ENCODE measurements at places on chromosomes 6 and 20.

DNA sequence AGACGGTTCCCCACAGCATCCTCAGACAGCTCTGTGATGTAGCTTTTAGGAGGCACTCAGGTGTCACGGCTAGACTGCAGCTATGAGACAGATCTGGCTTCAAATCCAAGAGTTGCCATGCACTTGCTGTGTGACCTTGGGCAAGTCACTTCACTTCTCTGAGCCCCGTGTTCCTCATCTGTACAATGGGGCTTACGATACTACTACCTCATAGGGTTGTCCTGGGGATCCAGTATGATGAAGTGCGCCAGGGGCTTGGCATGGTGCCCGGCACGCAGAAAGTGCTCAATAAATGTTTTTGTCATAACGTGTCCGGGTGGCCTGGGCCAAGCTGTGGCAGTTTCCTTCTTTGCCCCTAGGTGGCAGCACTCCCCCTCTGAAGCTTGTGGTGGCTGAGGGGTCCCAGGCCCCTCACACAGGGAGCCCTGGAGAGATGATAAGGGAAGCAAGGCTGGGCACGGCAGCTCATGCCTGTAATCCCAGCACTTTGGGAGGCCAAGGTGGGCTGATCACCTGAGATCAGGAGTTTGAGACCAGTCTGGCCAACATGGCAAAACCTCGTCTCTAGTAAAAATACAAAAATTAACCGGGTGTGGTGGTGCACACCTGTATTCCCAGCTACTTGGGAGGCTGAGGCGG lies 19.1 kb upstream of the CHMP4B start:
- peak; percentile 69 for DNase-seq

DNA sequence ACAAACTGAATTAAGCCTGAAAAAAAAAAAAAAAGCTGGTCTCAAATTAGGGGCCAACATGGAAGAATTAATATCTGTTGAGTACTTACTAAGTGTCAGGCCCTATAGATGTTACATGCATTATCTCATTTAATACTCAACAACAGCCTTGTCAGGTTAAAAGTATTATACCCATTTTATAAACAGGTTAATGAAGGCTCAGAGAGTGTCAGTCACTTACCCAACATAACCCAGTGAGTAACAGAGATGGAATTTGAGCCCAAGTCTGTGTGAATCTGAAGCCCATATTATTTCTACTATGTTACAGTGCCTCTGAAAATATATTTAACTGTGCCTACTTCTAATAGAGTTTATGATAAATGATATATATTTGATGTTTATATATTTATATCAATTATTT lies 11.3 kb upstream of the EIF2S2 start:
- DNase-seq, result no peak

DNA sequence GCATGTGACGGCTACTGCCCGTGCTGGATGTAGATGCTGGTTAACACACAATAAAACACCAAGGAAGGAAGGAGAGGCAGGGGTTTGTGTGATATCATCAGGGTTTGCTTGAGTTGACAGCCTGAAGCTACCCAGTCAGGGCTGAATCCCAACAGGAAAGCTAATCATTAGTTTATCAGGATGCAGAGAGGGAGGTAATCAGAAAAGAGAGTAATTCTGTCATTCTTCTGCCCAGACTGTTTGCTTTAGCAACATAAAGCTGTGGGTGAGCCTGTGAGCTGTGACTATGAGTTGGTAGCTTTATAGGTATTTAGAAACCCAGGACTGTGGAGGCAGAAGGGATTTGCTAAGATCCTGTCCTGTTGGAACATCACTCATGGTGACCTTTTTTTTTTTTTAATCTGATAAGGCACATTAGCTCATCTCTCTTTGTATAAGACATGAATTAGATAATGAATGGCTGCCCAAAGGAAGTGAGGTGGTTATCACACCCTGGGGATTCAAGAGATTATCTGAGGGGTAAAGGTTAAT lies 79.3 kb downstream of the CAP2 start:
- DNase-seq, result peak; percentile 40

DNA sequence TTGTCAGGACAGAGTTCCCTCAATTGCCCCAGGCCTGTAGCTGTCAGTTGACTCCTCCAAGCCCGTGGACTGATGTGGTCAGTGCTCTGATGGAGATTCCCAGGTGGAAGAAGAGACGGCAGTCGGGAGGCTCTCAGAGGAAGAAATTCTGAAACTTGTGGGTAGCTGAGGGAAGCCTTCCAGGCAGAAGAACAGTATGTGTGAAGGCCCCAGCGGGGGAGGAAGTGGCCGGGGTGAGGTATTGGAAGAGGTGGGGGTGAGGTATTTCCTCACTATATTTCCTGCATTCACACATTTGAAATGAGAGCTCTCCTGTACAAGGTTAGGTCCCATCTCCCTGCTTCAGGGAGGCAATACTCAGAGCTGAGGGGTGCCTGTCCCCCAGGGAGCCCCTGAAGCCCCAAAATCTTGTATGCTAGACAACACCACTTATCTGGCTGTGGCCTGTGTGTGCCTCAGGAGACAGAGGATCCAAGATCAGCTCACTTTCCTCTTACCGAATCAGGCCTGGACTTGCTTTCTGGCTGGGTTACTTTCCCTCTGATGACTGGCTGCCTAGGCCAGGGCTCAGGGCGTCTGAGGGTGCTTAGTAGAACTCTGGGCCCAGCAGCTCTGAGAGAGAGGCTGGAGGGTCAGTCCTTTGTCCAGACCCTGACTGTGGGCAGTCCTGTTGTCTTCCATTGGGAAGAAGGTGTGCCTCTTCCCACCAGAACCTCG lies 49.3 kb upstream of the MYL9 start:
- no peak for DNase-seq

- DNase-seq, result no peak
Observed at GRCh38 chr20:33306807-33307206, 23.8 kb downstream of the BPIFB1 start.

- DNase-seq, result no peak
Observed at GRCh38 chr20:58772786-58773185, 77.9 kb downstream of the GNAS-AS1 start.

DNA sequence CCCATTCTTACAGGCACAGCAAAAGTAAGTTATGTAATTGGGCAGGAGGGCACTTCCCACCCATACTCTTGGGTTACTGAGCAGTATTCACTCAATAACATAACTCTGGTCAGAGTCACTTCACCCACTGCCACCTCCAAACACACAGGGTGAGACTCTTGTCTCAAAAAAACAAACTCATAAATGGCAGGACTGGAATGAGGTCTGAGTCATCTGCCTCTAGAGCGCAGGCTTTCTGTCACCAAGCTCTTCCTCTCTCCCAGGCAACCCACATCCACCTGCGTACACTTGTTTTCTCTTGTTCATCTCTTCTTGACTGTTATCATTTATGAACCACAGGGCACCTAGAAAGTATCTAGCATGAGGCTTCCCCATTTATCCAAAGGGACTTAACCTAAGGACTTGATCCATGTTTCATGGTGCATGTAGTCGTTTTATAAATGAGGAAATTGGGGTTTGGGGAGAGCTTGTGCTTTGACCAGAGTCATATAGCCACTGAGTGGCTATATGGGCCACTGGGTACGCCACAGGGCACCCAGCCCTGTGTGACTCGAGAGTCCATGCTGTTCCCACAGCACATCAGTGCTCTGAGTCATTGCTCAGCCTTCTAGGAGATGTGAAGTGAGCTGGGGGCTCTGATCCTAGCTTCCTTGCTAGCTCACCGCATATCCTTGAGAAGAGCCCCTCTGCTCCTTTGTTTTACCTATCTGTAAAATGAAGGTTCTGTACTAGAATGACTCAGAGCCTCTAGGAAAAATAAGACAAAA lies 22.4 kb downstream of the C20orf173 start:
- DNase-seq, result no peak

DNA sequence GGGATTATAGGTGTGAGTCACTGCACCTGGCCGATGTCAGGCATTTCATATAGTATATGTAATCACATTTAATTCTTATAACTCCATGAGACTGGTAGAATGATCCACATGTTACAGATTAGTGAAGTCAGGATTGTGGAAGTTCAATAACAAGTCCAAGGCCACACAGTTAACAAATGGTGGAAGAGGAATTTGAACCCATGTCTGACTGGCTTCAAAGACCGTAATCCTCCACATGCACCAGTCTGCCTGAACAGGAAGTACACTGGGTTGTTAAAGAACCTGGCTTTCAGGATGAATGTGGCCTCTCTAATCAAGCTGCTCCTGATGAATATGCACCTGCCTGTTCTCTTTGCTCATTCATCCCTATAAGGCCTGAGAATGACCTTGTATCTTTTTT lies 122.0 kb upstream of the HDAC2 start:
- no peak for DNase-seq

DNA sequence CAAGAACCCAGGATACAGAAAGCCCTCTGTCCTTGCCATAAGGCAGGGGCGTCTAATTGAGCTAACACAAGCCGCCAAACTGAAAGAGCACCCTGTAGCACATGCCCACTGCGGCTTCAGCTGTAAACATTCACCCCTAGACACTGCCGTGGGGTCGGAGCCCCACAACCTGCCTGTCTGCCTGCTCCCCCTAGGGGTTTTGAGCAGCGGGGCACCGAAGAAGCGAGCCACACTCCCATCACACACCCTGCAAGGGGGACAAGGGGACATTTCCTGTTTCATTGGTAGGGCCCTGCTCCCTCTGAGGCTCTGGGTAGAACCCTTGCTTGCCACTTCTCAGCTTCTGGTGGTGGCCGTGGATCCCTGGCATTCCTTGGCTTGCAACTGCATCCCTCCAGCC lies 45.2 kb upstream of the BCLAF1 start:
- no peak for DNase-seq

DNA sequence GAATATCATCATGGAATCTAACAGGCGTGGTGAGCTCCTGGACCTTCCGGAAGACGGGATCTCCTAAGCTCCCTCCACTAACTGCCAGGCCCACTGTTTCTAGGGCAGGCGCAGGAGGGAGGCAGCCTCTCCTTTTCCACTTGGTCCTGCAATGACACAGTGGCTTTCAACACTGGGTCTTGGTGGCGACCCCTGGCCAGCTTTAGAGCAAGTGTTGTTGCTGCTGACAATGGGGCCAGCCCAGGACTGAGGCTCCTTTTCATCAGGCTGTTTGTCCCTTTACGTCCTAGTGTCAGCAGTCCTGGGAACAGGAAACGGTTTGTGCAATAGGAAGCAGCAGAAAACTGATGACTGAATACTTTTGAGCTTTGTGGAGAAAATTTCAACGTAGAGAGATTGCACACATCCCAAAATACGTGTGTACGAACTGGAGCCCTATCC lies 9.7 kb upstream of the QKI start:
- no peak for DNase-seq

DNA sequence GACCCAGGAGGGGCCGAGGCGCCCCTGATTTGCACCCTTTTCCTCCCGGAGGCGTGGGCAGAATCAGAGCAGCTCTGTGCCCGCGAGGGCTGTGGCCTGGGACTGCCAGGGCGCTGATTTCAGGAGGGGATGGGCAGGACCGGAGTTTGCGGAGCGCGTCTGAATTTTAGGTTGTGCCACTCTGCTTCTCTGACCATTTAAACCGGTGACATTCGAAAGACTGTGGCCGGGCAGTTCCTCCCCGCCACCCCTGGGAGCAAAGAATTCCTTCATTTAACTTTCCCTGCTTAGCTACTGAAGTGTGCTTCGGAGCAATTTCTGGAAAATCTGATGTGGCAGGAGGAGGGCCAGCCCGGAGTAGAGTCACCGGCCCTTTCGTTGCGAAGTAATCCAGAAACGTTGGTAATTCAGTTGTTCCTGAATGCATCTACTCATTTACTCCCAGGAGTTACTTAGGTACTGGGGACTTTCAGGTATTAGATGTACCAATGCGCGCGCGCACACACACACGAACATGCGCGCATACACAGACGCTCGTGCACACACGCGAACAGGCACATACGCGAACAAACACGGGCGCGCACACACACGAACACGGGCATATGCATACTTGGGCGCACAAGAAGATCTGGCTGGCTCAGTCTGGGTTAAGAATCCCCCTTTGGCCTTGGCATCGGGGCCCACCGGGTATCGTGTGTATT lies 568 bp downstream of the CCDC170 start:
- no peak for DNase-seq

GRCh38 chr6:7021301-7021700 lies 86.5 kb upstream of the RREB1 start:
- DNase-seq, result no peak

DNA sequence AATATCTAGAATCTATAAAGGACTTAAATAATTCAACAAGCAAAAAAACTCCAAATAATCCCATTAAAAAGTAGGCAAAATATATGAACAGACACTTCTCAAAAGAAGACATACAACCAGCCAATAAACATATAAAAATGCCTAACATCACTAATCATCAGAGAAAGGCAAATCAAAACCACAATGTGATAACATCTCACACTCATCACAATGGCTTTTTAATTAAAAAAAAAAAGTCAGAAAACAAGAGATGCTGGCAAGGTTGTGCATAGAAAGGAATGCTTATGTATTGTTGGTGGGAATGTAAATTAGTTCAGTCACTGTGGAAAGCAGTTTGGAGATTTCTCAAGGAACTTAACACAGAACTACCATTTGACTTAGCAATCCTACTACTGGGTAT lies 979.6 kb upstream of the MAP3K7 start:
- no peak for DNase-seq

- DNase-seq, result peak; percentile 94
Observed at GRCh38 chr6:152094992-152095592, 287.6 kb downstream of the ESR1 start.
